Fibroblast of villous mesenchyme (primary cell): ENCODE measurements at places on chromosomes 13 and 19.

GRCh38 chr13:76600081-76600480, 286.1 kb downstream of the KCTD12 start:
- DNase-seq = peak; percentile 18

DNA sequence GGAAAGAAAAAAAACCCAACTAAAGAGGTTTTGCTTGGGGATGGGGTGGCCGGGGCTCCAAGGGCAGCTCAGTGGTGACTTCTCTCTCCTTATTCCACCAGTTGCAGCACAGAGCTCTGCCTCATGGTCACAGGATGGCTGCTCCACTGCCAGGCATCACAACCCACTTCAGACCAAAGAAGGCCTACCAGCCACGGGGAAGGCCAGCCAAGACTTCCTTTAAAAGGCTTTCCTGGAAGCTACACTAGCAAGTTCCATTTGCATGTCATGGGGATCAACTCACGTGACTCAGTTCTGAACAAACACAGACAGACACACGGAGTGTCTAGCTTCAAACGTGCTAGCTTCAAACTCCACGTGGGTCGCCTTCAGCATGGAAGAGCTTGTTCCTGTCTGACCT, 13.2 kb upstream of the EIF3G start:
- no peak for DNase-seq

DNA sequence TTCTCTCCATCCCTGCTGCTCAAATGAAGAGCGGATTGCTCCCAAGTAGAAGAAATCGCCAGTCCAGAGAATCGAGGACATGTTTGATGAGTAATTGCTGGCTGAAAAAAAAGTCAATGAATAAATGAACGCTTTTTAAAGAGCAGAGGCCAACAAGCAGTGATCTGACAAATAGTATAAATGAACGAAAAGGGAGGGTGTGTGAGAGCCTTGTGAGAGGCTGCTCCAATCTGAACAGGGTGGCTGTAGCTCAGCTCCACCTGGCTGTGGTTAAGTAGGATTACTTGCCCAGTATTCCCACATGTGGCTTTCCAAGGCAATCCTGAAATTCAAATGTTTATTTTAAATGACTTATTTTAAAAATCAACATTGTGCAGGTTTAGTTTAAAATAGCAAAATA, 117.1 kb downstream of the TSHZ3 start:
- peak; percentile 41 for DNase-seq

DNA sequence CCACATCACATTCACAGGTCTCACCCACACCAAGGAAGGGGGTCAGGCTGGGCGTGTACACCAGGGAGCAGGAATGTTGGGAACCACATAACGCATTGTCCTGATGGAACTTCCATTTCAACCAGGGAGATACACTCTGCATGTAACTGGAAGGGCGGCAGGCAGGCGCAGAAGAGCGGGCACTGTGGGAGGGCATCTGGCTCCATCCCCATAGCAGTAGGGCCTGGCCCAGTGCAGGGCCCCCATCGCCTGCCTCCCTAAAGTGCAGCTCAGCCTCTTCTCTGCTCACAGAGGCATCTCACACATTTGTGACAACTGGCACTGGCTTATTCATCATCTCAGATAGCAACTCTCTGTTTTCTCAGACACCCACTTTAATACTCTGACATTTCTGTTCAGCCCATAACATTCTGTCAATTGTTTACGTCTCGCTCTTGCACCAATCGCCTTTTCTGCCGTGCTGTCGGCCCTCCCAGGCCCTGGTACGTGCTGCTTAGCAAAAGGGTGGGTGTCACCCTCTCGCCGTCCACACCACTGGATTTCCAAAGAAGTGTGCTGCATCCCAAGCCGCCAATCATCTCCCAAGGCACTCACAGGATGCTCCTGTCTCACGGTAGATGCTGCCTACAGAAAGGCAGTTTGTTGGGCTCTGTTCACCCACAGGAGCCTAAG, 353.3 kb upstream of the ZNF507 start:
- no peak for DNase-seq

- DNase-seq = no peak
Measured at GRCh38 chr13:60286707-60287106, 110.3 kb upstream of the TDRD3 start.

- DNase-seq = peak; percentile 51
Measured at GRCh38 chr13:44425041-44425814, 51.6 kb downstream of the SERP2 start.
